Activated CD8-positive, alpha-beta memory T cell treated with anti-CD3 and anti-CD28 coated beads, Interleukin-2, amount 50 U/mL, for 4 hours (primary cell): ENCODE measurements at places on chromosomes 11 and 22.

- no peak for DNase-seq
Measured at GRCh38 chr11:9789910-9790309, 126.0 kb downstream of the SWAP70 start.

DNA sequence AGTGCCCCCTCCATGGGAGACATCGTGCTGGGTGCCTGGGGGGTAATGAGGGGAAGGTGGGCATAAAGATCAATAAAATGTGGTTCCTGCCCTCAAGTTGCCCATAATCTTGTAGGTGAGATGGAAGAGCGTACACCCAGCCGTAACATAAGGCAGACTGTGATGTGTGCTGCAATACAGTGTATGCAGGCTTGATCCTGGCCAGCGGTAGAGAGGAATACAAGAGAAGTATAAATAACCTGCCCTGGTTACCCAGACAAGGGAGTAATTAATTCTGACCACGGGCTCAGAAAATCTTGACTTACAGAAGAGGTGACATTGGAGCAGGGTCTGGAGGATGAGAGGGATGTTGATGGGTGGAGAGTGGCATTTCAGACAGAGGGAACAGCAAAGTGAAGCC lies 43.7 kb downstream of the TECTA start:
- no peak for DNase-seq

GRCh38 chr11:70556884-70557741 lies 158.8 kb downstream of the CTTN start:
- DNase-seq = no peak

DNA sequence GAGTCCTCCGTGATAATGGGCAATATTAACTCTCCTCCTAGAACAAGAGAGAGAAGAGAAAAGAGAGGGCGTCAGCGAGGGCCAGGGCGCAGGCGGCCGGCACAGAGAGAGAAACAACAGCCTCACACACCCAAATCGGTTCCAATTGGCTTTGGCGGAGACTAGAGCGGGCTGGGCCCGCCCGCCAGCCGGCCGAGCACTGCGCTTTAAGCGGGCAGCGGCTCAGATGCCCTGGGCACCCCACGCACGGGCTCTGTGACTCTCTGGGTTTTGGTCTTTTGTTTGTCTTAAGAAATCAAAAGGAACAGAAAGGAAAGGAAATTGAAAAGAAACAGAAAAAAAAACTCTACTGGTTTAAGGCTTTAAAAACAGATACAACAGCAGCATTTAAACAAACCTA lies 17.0 kb downstream of the SLC22A12 start:
- no peak for DNase-seq
